ENCODE measurements at places on chromosomes 13 and 19.

- DNase-seq: no peak
Observed at GRCh38 chr13:110915874-110916206, 971 bp upstream of the ANKRD10 start.

GRCh38 chr19:53989600-53990533, 1.6 kb upstream of the CACNG6 start:
- no peak for DNase-seq

DNA sequence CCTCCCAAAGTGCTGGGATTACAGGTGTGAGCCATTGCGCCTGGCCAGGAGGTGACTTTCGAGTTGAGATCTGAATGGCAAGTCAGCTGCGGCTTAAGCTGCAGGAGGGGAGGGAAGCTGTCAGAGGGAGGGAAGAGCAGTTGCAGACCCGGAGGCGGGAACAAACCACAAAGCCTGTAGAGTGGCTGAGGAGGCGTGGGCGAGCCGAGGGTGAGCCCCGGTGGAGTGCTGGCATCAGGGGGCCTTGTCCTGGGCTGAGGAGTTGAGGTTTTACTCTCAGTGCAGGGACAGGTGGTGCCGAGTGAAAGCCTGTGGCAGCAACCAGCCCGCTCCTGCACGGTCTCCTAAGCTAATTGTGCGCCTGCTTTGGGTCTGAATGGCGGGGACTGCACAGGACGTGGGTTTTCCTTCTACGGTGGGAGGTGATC, 24.2 kb downstream of the PPP1R37 start:
- peak; percentile 62 for DNase-seq

- peak; percentile 77 for DNase-seq
Observed at GRCh38 chr13:49300739-49301589, 53.2 kb downstream of the CDADC1 start.

GRCh38 chr19:31340042-31341025, 8.9 kb downstream of the TSHZ3 start:
- DNase-seq: peak; percentile 47

GRCh38 chr19:10998666-10999065, 37.8 kb downstream of the SMARCA4 start:
- no peak for DNase-seq

- no peak for DNase-seq
Observed at GRCh38 chr13:69331245-69331644, 776.4 kb upstream of the ATXN8OS start.

GRCh38 chr13:37138926-37139325, 33.5 kb upstream of the CSNK1A1L start:
- DNase-seq: no peak

GRCh38 chr19:38557205-38557799, 60.5 kb downstream of the MAP4K1 start:
- peak; percentile 45 for DNase-seq

DNA sequence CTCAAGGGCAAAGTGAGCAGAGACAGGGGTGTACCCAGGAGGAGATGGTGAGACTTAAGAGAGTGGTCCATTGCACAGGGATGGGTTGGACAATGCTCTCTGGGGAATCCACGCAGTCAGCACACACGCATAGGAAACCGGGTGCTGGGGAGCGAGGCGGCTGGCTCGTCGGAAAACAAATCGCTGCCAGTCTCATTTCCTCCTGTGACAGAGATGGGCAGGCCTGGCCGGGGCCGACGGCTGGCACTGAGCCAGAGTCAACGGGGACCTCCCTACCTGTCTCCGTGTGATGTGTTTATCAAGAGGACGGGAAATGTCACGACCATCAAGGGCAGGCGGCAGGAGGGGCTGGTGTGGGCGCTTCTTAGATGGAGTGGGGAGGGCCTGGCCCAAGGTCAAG, 27.3 kb downstream of the PTPRS start:
- no peak for DNase-seq

DNA sequence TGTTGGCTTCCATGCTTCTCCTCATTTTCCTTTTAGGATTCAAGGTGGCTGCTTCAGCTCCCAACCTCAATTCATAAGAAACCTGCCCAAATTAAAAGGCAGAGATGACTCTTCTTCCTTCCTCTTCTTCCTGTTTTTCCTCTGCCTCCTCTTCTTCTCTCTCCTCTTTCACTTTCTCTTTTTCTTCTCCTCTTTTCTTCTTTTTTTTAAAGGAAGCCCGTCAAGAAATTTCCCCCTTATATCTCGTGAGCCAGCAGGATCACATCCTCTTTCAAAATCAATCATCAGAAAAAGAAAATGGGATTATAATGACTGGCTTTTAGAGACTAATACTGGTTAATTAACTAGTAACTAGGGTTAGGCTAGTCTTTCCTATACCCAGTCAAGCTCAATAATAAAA, 220.3 kb downstream of the NBEA start:
- DNase-seq: no peak

DNA sequence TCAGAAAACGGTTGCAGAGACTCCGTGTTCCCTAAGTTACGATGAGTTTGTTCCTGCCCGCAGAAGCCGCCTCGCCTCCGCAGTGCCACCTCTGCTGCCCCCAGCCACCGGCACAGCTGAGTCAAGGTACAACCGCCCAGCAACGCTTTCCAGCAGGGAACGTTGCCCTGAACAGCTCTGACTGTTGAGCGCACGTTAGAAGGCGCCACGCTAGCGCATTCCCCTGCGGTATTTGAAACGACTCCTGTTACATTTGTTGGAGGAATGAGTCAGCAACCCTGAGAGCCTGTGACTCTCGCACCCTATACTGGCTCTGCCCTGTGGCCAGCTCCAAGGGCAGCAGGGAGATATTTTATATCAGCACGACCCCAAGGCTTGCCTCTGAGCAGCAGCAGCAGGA, 302.8 kb downstream of the TEX29 start:
- DNase-seq: no peak

GRCh38 chr19:53511933-53512374, 26.0 kb upstream of the ZNF331 start:
- peak; percentile 48 for DNase-seq

- DNase-seq: no peak
Observed at GRCh38 chr13:46598140-46598819, 45.3 kb downstream of the LRCH1 start.

DNA sequence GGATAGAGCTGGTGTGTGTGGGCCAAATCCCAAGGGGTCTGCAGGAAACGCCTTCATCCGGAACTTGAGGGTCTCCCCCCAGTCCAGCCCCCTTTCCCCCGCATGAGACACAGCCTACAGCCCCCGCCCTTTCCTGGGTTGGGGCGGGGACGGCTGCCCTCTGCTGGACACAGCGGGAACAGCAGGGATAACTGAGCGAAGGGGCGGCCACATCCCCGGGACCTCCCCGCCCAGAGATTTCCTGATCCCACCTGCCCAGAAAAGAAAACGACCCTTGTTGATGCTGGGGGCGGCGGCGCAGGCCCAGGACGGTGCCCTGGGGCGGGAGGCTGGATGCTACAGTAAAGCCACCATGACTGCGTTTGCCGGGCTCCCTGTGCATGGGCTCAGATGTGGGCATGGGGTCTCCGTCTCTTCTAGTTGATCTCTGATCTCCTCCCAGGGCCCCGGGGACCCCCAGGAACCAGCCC, 14.2 kb downstream of the ONECUT3 start:
- DNase-seq: peak; percentile 69

- no peak for DNase-seq
Observed at GRCh38 chr19:11252665-11253355, 9.5 kb downstream of the DOCK6 start.

DNA sequence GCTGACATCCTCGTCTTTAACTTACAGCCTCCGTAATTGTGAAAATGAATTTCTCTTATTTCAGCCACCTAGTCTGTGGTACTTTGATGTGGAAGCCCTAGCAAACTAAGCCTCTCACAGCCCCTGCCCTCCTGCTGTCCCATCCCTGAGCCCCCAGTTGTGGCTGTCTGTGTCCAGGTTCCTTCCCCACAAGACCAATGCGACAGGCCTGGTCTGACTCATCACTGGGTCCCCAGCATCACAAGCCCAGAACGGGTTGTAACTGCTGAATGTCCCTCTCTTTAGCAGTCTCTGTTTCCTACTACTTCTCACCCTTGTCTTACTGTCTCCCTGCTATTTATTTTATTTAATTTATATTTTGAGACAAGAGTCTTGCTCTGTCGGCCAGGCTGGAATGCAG, 5.7 kb downstream of the POU2F2 start:
- DNase-seq: no peak

DNA sequence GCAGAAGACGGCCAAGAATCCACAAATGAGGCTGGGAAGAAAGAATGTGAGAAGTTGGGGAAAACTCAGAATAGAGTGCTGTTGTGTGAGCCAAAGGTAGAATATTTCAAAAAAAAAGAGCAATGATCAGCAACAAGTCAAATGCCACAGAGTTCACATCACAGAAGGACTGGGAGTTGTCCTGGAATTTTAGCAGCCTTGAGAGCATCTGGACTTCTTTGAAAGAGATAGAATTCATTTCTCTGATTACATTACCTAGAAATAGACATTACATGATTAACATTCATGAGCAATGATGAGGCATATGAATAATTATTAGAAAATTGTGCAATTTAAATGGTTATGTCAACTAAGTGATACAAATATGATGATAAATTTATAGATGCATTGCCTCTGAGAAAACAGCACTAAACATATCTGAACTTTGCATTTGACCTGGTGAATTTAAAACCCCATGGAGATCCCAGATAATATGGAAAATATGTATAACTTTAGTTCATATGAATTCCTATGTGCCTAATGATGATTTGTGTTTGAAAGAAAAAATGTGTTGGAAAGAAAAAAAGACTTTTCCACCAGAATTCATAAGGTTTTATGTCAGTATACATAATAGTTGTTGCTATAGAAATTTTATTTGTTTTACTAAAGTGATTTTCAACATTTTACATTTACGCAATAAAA, 186.2 kb downstream of the POSTN start:
- no peak for DNase-seq

GRCh38 chr13:67519356-67519755, 289.2 kb upstream of the PCDH9 start:
- no peak for DNase-seq

- no peak for DNase-seq
Observed at GRCh38 chr19:16394681-16395375, 70.2 kb downstream of the KLF2 start.

GRCh38 chr13:62092536-62092935, 676.9 kb upstream of the PCDH20 start:
- DNase-seq: no peak

DNA sequence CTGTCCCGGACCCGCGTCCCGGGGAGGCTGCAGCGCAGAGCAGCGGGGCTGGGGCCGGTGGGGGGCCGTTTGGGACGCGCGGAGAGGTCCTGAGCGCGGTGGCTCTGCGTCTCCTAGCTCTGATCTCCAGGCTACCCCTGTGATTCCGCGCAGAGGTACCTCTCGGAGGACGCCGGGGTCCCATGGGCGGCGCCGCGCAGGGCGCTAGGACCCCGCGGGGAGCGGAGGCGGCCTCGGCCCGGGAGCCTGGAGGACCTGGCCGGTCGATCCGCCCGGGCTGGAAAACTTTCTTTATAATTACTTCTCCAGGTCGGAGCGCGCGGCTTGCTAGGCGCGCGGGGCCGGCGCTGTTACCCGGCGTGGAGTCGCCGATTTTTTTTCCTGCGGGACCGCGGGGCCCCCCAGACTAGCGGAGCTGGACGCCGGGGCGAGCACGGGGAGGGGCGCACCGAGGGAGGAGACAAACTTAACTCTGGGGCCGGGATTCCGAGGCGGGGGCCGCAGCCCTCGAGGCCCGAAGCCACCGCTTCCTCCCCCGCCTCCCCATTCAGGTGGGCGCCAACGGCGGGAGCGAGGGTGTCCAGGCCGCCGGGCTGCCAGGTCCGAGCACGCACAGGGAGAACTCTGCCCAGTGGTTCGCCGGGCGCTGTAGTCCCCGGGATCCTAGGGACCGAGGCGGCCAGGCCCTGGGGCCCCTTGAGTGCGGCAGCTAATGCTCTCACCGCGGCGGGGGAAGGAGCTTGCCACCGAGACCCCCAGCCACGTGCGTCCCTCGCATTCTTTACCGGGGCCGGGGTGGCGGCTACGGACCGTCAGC, 848 bp upstream of the CEBPA start:
- no peak for DNase-seq

DNA sequence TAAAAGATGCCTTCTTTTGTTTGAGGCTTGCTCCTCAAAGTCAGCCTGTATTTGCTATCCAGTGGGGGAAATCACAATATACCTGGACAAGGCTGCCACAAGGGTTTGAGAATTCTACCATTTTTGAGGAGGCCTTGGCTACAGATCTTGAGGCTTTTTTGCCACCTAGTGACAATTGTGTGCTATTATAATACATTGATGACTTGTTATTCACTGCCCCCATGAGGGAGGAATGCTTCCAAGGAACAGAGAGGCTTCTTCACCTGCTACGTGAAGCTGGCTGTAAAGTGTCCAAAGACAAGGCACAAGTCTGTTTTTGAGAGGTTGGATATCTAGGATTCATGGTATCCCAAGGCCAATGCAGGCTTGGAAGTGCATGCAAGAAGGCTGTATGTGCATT, 72.5 kb downstream of the ZNF708 start:
- DNase-seq: no peak

- peak; percentile 47 for DNase-seq
Observed at GRCh38 chr19:17450264-17451075, 2.0 kb upstream of the TMEM221 start.

DNA sequence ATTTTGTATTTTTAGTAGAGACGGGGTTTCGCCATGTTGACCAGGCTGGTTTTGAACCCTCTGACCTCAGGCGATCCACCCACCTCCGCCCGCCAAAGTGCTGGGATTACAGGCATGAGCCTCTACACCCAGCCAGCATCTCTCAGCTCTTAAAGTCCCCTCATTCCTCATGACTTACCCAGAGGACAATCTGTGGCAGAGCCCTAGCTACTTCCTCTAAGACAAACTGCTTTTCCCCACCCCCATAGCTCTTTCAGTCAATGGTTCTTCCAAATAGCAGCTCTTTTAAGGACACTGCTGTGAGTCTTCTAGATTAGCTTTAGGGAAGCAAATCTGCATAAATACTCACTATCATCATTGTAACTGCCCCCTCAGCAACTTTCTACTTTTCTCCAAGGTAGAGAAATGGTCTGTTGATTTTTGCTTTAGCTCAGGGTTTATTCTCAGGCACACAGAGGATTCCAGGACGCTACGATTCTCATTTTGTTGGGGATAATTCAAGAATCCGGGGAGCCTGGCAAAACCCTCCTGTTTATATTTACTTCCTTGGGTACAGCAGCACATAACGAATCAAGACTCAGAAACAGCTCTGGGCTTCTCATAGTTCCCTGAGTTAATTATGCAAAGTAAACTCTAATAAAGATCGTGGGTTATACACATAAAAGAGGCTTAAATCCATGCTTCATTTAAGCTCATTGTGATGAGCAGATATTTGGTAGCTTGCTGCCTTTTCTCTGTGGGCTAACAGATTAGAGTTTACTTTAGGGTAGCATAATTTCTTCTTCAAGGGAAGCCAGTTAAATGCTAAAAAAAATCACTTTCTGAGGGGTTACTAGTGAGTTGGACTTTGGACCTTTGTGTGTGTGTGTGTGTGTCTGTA, 357.4 kb downstream of the TDRD3 start:
- DNase-seq: no peak

Measured in activated naive CD4-positive, alpha-beta T cell treated with anti-CD3 and anti-CD28 coated beads, Interleukin-2, amount 10 ng/mL, durations not matched to agents 7 days and 5 days (primary cell).